ENCODE measurements at places on chromosomes 16 and 17. TPM values are rescaled to one million over a fixed set of nuclear protein-coding genes. Genes with fewer than 3 reads are reported as not detected.

- no peaks in the 10 kb centered on the region for H3K27me3 ChIP-seq
- H3K4me1 ChIP-seq, result no peaks in the 10 kb centered on the region
- no peak overlapping the region for H3K27ac ChIP-seq
- DNase-seq, result no peak
These were observed 25.8 kb downstream of the SLC38A7 start for GRCh38 chr16:58658796-58659211.

- H3K4me3 ChIP-seq, result no peak overlapping the region
- H3K27me3 ChIP-seq, result no peaks in the 10 kb centered on the region
- H3K4me1 ChIP-seq, result no peaks in the 10 kb centered on the region
- DNase-seq, result no peak
- no peak overlapping the region for H3K27ac ChIP-seq
These were observed 32.2 kb upstream of the TMEM220 start for GRCh38 chr17:10762037-10762436.

- H3K4me3 ChIP-seq, result no peak overlapping the region
- no peaks in the 10 kb centered on the region for H3K27me3 ChIP-seq
- no peaks in the 10 kb centered on the region for H3K36me3 ChIP-seq
- DNase-seq, result no peak
- H3K27ac ChIP-seq, result no peak overlapping the region
These were observed 88.5 kb upstream of the ZNF267 start for GRCh38 chr16:31785126-31785525.

GRCh38 chr17:27800522-27800921 is at the start of gene NOS2:
Gene NOS2 (minus strand): TSS chr17:27800529. CDS start chr17:27798809, 1,720 bp downstream.
- peaks cover 2% of the 10 kb centered on the region for H3K27me3 ChIP-seq
- no peak within 1 kb of the TSS for H3K27ac ChIP-seq
- DNase-seq, result no peak
- H3K36me3 ChIP-seq, result no peaks in the 10 kb centered on the region
- no peak within 1 kb of the TSS for H3K4me3 ChIP-seq
- H3K4me1 ChIP-seq, result peaks cover 4% of the 10 kb centered on the region

The CES5A gene
- not detected for total RNA-seq

The MXRA7 gene
- total RNA-seq, result 5.0 TPM
